ENCODE measurements at places on chromosomes 2 and 18.

DNA sequence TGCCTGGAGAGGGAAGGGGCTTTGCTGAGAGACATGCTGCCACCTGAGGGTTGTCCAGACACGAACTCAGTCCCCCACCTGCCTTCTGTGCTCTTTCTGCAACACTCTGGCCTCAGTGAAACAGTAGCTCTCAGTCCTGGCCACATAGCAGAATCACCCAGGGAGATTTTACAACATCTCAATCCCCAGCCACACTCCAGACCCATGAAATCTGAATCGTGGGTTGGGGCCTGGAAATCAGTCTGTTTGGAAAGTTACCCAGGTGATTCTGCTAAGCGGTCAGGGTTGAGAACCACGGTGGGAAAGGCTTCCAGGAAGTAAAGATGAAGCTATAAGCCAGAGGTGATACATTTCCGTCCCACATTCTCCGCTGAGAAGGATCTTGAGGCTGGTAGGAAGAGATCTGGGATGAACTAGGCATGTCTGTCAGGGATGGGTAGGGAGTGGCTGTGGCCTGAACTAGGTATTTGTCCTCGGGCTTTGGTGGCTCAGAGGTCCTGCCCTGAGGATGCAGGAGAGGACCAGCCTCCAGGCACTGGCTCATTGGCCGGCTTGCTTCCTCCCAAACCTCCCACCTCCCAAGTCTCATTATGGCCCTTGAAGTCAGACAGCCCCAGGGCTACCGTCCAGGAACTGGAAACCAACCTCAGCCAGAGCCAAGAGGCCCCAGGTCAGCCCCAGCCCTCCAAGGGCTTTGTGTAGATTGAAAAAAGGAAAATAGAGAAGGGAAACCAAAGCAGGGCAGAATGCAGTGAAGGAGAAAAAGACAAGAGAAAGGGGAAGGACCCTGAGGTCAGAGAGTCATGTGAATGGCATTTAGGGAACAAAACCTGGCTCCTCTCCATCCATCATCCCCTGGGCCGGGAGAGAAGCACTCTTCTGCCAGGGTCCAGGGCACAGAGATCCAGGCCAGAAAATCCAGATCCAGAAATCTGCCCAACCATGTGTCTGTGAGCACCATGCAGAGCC is 119.6 kb downstream of the ZFP36L2 start:
- DNase-seq = no peak

DNA sequence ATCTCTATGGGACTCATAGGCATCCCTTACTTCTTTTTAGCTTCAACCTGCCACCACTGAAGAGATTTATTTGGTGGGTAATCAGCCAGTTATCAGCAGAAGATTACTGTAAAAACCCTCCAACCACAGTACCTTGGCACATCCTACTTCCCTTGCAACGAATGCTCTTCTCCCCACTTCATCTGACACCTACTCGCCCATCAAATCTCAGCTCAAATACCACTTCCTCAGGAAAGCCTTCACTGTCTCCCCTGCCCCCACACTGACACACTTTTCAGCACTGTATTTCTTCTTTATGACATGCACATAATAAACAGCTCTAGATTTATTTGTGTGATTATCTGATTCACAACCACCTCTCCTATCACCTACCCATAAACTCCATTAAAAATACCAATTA is 3.1 kb downstream of the KDSR start:
- no peak for DNase-seq

GRCh38 chr2:239184968-239185903 is 215.6 kb downstream of the HDAC4 start:
- no peak for DNase-seq

GRCh38 chr2:184564092-184564491 is 34.2 kb upstream of the ZNF804A start:
- no peak for DNase-seq

DNA sequence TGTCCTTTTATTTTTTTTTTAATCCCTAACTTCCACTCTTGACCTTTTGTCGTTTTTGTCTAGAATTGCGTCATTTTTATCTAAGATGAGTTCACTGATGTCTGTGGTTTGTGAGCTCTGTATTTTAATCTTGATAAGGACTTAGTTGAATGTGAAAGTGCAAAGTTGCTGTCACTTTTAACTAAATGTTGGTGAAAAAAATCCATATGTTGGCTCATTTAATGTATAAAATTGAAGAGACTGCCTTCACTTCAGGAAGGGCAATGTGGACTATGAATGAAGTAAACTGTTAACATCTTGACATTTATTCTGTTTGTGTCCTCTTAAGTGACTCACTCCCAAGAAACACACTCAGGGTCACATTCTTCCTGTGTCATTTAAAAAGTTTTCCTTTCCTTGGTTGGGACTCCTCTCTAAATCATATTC is 256.6 kb upstream of the RASGRP3 start:
- DNase-seq = no peak

- DNase-seq = peak; percentile 66
Measured at GRCh38 chr2:27431395-27431794, 3.0 kb downstream of the NRBP1 start.

GRCh38 chr2:10220902-10221391 is 81.8 kb upstream of the HPCAL1 start:
- DNase-seq = peak; percentile 40

DNA sequence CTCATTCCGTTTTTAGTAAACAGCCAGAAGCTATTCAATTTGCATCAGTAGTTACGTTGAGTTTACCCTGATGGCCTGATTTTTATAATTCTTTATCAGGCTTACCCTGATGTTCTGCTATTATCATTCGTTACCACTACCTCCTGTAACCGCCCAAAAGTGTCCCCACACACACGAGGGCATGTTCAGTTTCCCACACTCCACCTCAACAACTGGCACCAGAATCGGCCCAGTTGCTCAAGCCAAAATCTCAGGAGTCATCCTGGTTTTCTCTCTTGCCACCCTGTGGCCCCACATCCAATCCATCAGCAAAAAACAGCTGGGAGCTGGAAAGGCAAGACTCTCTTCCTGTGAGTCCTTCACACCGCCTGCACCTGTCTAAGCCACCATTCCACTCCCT is 102.9 kb upstream of the RAB6C start:
- no peak for DNase-seq

DNA sequence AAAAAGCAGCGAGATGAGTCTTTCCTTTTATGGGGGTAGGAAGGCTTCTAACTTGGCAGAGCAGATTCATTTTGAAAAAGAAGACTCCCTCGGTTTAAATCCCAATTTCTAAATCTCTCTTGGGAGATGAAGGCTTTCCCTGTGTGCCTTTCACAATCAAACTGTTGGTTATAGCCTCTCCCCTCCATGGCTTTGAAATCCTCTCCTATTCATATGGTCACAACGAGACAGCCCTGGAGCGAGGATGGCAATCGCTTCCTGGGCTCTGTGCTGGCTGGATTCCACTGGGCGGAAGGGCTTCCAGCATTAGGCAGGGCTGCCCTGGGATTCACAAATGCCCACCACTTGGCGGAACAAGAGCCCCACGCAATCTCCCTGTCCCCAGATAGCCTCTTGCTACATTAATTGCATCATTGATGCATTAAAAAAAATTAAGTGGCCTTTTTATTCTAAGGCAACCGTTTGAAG is 1.6 kb downstream of the CAVIN2 start:
- DNase-seq = no peak

- DNase-seq = no peak
Measured at GRCh38 chr2:180520921-180521581, 459.4 kb upstream of the UBE2E3 start.

GRCh38 chr2:32811696-32812095 is 135.1 kb upstream of the LTBP1 start:
- DNase-seq = no peak

- no peak for DNase-seq
Measured at GRCh38 chr18:59767732-59768131, 70.5 kb upstream of the CCBE1 start.

DNA sequence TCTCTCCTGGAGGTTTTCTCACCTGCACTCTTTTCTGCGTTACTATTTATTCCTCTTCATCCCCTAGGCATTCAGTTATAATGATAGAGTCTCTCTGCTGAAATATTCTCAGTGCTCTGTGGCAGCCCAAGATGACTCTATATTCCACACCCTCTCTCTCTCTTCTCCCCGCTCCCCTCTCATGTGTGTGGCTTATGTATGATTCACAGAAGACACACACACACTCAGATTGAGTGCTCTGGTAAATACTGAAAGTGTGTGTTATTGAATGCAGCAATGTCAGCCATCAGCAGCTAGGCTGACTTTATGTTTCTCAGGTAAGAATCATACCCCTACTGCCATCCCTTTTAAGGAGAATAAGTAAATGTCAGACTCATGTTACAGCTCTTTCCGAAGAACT is 201.2 kb downstream of the SLC4A10 start:
- DNase-seq = no peak

DNA sequence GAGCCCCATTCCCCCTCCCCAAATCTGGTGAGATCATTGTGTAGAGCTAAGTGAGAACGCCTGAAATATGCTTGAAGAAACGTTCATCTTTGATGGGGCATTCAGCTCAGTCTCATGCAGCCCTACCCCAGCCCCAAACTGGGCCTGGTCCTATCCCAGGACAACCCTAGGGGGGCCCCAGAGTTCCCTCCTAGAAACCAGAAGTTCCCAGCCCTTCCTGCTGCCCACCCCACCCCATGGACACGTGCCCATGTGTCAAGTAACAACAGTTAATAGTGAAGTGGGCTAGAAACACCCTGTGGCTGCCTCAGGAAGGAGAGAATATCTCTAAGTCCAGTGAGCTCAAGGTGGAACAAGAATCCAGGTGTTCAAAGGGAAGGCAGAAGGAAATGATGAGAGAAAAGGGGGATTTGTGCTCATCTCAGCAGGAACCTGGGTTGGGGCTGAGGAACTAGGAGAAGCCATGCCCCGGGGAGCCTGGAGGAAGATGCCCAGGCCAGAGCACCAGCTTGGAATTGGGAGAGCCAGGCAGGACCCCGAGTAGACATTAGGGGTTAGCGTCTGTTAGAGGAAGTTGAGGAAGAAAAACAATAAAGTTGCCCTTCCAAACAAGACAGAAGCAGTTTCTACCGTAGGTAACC is 20.1 kb upstream of the SLC20A1 start:
- no peak for DNase-seq

DNA sequence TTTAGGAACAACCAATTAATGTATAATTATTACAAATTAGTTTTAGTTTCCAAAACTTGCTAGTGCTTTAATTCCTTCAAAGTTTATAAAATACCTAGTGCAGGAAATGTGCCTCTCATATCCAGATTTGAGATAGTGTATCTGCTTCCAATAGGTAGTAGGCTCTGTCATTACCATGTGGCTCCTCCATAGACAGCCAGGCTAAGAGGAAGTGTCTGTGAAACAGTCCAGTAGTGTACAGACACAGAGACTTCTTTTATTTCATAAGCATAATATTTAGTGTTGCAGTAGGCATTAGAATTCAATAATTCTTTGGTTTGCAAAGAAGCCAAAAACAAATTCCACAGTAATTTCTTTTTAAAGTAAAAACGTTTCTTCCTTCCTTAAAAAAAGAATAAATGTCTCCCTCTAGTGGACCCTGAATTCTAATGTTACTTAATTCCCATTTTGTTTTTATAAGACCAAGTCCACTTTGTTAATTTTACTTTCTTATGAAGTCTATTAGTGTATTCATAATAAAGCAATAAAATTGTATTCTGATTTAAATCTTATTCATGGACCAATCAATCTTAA is 101.2 kb downstream of the NEB start:
- no peak for DNase-seq

DNA sequence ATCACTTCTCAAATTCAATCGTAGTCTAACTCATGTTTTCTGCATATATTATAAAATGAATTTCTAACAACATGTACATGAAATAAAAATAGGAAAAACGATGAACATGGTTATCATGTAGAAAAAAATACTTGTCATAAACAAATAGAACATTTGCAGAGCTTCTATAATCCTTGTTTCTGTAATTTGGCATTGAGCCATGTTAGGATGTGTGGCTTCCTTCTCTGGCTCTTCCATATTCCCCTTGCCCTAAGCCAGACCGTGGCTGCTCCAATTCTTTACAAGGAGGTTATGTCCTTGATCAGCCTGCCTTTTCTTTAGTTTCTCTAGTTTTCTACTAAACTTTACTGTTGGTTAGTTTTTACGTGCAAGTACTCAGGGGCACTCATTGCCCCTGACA is 155.3 kb downstream of the COL6A3 start:
- no peak for DNase-seq

DNA sequence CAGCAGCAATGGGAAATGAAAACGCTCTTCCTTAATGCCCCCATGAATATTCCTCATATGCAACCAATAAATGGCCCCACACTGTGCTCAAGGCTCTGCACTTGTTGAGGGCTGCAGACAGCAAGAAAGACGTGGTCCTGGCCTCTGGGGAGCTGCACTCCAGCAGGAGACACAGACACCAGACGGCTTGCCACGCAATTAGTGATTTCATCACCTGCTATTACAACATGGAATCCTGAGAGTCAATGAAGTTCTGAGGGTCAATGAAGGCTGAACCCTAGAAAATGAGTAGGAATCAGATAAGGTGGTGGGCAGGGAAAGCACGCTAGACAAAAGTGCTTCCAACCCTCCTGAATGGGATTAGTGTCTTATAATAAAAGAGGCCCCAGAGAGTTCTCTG is 18.9 kb downstream of the CREG2 start:
- DNase-seq = no peak

GRCh38 chr2:218322768-218323525 is 30.6 kb upstream of the TMBIM1 start:
- DNase-seq = peak; percentile 80

GRCh38 chr2:6443061-6443823 is 422.5 kb downstream of the CMPK2 start:
- DNase-seq = no peak

GRCh38 chr2:152481881-152482583 is 147.1 kb downstream of the FMNL2 start:
- no peak for DNase-seq

DNA sequence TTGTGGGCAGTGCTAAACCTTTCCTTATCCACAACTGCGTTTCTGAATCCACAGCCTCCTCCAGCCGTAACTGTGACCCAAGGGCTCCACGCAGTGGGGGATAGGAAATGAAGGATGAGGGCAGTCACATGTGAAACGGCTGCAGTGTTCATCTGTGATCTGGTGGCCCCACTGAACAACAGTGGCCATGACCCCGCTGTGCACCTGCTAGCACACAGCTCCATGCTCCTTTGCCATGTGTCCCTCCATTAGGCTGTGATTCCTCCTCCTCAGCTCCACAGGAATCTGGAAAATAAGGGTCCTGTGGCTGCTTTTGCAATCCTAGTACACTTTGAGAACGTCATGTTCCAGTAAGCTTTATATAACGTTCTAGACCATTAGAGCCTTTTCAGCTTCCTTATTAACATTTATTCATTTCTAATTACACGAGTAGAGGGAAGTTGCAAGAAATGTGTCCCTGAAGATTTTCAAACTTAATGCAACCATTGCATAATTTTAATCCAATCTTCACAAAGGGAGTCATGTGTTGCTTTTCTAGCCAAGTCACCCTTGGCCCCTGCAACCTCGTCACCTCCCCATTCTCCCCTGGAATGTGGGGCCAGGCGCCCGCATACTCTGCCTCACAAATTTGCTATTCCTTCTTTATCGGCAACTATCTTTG is 7.1 kb upstream of the NAPG start:
- DNase-seq = no peak
